T-cell (primary cell): ENCODE measurements at places on chromosomes 12 and 14.

DNA sequence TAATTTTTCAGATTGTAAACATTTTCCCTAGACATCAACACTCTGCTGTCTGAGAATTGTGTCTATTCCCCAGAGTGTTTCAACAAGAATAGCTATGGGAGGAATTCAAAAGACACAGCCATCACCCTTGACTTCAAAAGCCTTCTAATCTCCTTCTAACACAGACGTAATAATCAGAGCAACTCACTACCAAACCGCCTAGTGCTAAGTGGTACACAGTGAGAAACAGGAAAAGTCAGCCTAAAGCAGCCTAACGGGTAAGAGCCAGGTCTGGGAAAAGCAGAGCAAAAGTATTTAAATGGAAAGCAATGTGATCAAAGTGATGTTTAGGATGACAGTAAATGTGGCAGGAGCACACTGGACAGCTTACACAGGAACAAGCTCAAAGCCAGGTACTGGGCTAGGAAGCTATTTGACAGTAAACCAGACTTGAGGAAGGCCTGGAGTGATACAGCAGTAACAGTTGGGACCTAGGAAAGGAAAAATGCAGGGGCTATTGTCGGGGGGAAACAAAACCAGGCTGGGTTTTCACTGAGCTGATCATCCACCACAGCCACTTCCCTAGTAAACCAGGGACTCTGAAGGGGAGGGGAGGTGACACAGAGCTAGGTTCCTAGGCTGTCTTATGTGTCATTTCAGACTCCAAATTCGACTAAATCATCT is 29.4 kb downstream of the CORO1C start:
- DNase-seq: no peak

DNA sequence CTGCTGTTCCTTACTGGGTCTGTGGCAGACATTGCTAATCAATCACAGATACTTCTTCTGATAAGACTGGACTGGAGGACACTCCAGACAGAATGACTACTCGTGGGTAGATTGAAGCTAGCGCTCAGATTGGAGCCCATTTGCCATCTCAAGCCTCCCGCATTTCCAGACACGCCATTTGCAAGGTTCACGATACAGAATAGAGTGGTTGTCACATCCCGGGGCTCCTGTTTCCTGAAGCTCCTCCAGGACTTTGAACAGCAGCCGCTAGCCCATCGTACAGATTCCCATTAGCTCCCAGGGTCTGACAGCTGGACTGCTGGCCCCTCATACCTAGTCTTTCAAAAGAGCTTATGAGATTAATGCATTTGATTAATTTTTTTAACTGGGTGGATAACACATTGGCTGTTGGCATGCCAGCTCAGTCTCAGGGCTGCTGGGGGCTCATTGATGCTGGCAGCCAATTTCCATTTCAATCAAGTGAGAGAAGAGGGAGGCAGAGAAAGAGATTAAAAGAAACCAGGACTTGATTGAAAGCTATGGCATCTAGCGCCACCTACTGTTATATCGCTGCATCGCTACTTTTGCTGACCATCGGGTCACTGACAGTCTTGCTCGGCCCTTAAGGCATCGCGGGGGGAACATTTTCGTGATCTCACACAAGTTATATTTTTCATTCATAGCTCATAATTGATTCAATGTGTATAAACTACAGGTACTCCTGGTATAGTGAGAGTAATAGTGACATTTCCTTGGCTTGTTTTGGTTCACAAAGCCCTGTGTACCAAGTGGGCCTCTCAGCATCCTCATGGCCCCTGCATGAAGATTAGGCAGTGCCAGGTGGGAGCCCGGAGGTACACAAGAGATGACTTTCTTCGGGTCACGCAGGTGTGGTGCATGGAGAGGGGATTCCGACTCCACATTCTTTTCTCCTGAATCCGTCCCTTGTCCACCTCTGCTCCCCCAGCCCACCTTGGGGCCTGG is 78.6 kb downstream of the CCDC60 start:
- no peak for DNase-seq

DNA sequence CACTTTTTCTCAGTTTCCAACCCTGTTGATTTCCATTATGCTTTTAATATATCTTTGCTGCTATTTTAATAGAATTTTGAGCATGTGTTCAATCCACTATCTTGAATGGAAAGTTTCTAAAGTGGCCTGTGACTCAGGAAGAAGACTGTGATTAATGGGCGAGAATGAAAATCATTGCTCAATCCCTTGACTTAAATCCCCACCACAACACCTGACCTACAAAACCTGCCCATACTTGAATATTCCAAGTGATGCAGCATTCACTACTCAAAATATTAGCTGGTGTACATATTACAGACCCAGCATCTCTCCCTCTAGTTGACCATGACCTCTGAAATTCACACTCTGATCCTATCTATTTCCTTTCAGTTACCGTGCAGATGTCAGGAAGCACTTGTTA is 1.3 kb upstream of the OAS3 start:
- no peak for DNase-seq

GRCh38 chr12:59874781-59875180 is 279.0 kb downstream of the SLC16A7 start:
- no peak for DNase-seq

DNA sequence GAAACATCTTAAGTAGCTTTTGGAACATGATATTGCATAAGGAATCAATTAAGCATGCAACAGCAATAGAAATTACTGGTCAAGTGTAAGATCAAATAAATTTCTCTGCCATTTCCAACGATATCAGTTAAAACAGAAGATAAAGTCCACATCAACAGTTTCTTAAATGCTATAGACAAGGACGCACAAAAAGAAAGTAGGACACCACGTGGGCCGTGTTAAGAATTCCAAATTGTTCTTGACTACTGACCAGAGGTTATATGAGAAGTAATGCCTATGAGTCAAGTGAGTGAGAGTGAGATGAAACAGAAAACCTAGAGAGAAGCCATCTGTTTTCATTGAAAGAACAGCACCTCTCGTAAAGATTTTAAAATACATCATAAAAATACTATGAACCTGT is 318.2 kb downstream of the TMEM117 start:
- DNase-seq: no peak

- DNase-seq: peak; percentile 71
Measured at GRCh38 chr12:22100958-22101748, 55.1 kb downstream of the CMAS start.
